NCI-H2081 treated with DMSO at 0.1 percent for 48 hours (cell line): ENCODE measurements at places on chromosomes 3 and 15.
A peak's percentile ranks its signal among the peaks of the same experiment; 100 is the strongest.

- DNase-seq: no peak
Measured at GRCh38 chr3:48219543-48219942, 3.8 kb upstream of the CAMP start.

- DNase-seq: no peak
Measured at GRCh38 chr3:42192334-42193200, 73.4 kb downstream of the CCK start.

GRCh38 chr15:55991802-55992768 is 1.3 kb downstream of the NEDD4 start:
- no peak for DNase-seq

DNA sequence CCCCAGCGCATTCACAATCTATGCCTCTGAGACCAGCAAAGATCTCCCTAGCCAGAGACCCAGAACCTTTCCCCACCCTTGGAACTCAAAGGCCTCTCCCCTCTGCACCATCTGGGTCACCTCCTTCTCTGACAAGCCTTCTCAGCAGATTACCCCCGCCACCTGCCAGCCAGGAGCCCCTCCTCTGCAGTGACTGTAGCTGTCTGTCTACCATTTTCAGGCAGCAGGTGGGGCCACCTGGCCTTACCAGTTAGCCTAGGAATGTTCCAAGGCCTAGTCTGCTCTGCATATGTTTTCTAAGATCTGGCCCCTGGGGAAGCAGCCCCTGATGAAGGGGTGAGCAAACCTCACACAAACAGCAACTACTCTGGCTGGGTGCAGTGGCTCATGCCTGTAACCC is 2.4 kb downstream of the MYLK start:
- DNase-seq: peak; percentile 5

GRCh38 chr15:50182219-50183013 is 420 bp downstream of the SLC27A2 start:
- no peak for DNase-seq
